ENCODE measurements at places on chromosomes 16 and 17.

- no peak for DNase-seq
Observed at GRCh38 chr16:79329166-79329521, 271.4 kb downstream of the MAF start.

DNA sequence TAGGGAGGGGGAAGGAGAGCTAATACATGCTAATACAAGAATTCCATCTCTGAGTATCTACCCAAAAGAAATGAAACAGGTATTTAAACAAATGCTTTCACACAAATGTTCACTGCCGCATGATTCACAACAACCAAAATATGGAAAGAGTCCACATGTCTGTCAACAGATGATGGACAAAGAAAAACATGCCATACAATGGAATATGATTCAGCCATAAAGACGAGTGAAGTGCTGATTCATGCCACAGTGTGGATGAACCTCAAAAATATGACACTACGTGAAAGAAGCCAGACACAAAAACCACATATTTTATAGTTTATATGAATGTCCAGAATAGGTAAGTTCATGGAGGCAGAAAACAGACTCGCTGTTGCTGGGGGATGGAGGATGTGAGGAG is 321.4 kb downstream of the FOXL1 start:
- peak; percentile 86 for DNase-seq

DNA sequence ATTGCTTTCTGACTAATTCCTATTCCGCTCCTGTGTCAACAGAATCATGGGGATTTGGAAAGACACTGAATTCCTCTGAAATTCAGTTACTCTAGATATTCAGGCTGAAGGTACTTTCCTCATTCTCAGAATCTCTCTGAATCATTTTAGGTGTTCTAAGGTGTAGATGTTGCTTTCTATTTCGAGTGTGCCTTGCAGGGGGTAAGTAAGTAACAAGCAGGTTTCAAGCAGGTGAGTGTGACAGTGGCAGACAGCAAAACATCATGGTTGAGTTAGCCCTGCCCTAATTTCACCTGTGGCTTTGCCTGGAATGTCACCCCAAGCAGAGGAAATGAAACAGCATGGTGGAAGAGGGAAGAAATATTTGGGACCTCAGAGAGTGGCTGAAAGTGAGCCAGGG is 75.1 kb downstream of the SHISA9 start:
- no peak for DNase-seq

DNA sequence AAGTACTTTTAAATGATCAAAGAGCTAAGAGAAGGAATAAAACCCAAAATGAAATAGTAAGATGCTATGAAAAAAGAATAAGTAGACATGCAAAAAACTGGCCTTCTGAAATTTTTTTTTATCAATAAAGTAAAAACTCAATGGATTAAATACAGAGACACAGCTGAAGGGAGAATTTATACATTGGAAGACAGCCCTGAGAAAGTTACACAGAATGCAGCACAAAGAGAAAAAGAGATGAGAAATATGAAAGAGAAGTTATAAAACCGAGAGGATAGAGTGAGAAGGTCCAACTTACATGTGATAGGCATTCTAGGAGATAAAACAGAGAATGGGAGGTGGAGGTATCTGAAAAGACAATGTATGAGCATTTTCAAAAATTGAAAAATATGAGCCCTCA is 57.0 kb downstream of the MARF1 start:
- DNase-seq = no peak

DNA sequence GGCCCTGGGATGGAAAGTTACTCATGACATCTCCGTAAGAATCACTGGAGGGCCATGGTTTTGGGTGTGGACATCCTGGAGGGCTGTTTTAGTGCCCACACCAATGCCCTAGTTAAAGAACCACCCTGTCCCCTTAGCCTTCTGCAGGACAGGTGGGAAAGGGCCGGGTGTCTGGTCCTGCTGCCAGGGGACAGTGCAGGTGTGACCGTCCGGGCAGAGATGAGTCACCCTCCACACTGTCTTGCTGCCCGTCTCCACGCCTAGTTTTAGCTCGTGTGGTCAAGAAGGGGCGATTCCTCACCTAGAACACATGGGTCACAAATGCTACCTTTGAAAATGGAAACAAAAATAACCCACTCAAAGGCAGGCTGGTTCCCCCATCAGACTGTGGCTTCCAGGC is 17.0 kb downstream of the CEP295NL start:
- peak; percentile 45 for DNase-seq

GRCh38 chr17:75417054-75417580 is 11.6 kb upstream of the GRB2 start:
- no peak for DNase-seq

DNA sequence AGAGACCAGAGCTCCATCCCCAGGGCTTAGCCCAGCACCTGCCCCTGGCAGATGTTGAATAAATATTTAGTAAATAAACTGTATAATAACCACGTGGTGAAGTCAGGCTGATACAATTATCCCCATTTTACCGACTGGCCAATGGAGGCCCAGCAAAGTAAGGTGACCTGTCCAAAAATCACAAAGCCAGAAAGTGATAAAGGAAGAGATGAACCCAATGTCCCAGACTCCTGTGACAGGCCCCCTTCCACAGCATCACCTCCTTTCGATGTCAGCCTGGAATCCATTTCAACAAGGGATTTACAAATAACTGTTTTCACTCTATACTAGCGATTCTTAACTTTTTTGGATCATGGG is 5.5 kb downstream of the TVP23A start:
- DNase-seq = no peak

- no peak for DNase-seq
Observed at GRCh38 chr17:61904094-61904710, 23.6 kb downstream of the INTS2 start.

GRCh38 chr17:1005361-1005946 is 8.5 kb downstream of the TIMM22 start:
- no peak for DNase-seq

GRCh38 chr17:8275421-8276290 is 12.8 kb upstream of the RANGRF start:
- no peak for DNase-seq

GRCh38 chr16:66843191-66843590 is 1.0 kb upstream of the CA7 start:
- DNase-seq = no peak

DNA sequence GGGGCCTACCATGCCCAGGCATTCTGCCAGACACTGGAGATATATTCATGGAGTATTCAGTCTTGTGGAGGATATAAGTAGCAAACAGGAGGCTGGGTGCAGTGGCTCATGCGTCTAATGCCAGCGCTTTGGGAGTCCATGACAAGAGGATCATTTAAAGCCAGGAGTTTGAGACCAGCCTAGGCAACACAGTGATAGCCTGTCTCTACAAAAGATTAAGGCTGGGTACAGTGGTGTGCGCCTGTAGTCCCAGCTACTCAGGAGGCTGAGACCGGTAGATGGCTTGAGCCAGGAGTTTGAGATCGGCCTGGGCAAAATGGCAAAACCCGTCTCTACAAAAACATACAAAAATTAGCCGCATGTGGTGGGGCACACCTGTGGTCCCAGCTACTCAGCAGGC is 37.7 kb upstream of the CDH3 start:
- DNase-seq = no peak

DNA sequence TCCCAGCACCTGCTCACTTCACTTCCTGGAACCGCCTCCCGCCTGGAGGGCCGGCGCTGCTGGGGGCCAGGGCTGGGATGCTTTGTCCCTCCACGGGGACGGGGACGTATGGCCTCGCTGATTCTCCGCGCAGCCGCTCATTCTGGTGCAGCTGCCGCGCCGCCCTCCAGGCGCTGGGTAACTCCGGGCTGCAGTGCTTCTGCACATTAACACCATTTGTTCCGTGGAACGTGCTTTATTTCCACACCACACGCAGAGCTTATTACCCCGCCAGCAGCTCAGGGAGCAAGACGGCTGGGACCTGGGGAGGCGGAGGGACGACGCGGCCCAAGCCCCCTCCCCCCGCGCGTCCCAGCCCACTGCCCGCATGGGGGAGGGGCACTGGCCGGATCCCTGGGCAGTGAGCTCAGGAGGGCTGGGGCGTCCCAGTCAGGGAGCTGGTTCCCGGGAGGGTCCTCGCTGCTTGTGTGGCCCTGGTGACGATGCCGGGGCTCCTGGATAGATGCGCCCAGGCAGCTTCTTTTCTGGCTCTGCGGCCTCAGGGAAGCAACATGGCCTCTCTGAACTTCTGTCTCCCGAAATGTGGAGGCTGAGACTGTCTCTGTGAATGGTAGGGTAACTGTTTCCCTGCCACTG is 45.4 kb upstream of the ACSF3 start:
- no peak for DNase-seq

- DNase-seq = peak; percentile 61
Observed at GRCh38 chr17:60168654-60169053, 18.9 kb downstream of the CA4 start.

- peak; percentile 20 for DNase-seq
Observed at GRCh38 chr17:18184143-18185031, 759 bp downstream of the ALKBH5 start.

- no peak for DNase-seq
Observed at GRCh38 chr17:47924785-47925677, 16.3 kb upstream of the PNPO start.

- DNase-seq = no peak
Observed at GRCh38 chr16:22123759-22124490, 31.6 kb downstream of the VWA3A start.

DNA sequence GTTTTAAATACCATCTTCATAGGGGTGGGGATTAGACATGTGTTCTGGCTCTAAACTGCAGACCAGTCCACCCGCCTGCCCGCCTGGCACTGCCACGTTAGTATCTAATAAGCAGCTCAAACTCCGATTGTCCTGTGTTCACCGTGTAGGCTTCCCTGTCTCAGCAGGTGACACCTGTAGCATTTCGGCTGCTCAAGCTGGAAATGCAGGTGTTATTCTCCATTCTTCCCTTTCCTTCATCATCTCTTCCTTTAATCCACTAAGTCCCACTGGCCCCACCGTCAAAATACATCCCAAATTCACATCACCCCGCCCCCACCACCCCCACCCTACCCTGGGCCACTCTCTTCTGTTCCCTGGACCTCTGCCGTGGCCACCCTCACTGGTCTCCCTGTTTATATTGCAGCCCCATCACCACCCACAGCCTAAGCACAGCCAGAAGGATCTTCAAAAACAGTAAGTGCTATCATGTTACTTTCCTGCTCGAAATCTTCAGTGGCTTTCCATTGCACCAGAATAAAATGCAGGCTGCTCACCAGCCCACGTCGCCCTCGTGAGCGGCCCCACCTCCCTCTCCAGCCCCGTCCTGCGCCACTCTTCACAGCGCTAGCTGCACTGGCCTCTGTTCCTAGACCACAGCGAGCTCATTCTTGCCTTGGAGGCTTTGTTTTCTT is 65.1 kb downstream of the RTN4RL1 start:
- no peak for DNase-seq

- DNase-seq = no peak
Observed at GRCh38 chr17:79695797-79696609, 34.7 kb upstream of the ENPP7 start.

GRCh38 chr17:57637666-57638010 is 107.5 kb downstream of the CCDC182 start:
- DNase-seq = no peak

DNA sequence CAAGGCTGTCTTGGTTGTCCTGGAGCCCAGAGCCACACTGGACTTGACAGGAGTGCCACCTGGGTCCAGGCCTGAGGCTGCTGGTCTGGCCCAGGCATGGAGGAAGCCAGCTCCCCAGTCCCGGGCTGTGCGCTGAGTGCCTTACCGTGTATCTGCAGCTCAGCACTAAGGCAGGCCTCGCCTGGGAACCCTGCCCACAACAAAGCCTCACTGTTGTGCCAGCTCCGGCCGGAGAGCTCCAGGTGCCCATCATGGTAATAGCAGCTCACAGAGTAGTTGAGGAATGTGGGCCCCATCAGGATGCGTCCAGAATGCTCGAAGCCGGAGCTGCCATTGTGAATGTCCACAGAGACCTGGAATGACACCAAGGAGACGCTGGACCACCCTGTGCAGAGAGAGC is 72.2 kb downstream of the RMI2 start:
- DNase-seq = no peak

DNA sequence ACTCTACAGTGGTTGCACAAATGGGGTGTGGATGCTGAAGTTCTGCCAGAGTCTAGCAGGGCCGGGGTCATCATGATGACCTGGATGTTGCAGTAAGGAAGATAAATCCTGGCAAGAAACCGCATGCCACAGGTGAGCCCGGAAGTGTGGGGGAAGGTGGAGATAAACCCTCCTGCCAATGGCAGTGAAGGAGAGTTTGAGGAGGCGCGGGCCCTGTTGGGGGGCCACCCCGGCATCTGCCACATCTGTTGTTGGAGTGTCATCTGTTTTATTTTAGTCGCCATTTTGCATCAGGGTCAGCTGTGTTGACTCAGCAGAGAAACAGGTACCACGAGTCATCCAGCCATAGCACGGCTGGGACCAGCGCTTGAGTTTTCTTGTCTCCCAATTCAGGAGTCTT is 173.8 kb upstream of the CHMP6 start:
- peak; percentile 61 for DNase-seq

- DNase-seq = no peak
Observed at GRCh38 chr16:55411231-55411630, 67.8 kb upstream of the MMP2 start.

- peak; percentile 45 for DNase-seq
Observed at GRCh38 chr17:79607940-79608623, 2.8 kb downstream of the RBFOX3 start.

GRCh38 chr17:52276381-52277008 is 118.0 kb upstream of the CA10 start:
- no peak for DNase-seq

DNA sequence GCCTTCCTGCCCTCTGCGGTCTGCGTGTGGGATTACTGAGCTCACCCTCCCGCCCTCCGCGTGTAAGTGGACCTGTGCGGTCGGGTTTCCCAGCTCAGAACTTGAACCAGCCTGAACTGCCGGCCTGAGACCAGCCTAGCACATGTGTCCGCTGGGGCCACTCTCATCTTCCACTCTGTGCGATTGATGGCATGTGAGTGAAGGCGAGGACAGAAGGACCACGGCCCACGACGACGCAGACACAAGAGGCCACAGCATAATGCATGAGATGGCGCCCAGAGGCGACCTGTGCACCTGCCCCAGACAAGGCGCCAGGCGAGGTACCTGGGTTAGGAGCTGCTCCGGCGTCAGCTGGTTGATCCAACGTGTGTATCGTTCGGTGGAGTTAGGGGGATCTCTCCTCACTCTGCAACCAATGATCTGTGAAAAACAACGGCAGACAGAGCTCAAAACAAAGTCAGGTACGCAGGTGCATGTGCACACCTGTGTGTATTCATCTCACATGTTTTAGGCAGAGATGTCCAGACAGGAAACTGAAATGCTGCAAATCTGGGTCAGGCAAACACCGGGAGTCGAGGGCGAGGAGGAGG is 74.5 kb upstream of the METRNL start:
- no peak for DNase-seq

DNA sequence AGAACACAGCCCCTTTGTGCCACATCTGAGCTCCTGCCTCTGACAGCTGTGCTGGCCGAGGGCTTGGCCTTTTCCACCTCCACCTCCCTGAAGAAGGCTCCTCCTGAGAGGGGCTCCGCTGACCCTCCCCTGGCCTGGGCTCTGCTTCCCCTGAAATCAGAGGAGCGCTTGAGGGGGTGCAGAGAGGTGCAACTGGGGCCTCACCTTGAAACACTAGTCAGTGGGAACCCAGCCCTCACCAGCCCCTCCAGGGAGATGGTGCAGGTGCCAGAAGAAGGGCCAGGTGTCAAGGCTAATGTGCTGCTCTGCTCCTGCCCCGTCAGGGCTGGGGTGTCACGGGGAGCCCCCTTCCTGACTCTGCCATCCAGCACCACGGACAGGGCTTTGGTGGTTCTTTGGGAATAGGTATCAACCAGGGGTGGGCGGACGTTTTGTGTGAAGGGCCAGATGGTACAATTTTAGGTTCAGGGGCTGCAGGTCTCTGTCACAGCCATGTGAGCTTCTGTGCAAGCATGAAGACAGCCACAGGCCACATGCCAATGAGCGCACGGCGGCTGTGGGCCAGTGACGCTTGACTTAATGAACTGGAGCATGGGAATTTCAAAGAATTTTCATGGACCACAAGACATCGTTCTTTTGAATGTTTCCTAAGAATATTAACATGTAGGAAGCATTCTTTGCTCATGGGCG is 2.1 kb upstream of the ZG16B start:
- no peak for DNase-seq
